ENCODE measurements at places on chromosomes 7 and 10.

DNA sequence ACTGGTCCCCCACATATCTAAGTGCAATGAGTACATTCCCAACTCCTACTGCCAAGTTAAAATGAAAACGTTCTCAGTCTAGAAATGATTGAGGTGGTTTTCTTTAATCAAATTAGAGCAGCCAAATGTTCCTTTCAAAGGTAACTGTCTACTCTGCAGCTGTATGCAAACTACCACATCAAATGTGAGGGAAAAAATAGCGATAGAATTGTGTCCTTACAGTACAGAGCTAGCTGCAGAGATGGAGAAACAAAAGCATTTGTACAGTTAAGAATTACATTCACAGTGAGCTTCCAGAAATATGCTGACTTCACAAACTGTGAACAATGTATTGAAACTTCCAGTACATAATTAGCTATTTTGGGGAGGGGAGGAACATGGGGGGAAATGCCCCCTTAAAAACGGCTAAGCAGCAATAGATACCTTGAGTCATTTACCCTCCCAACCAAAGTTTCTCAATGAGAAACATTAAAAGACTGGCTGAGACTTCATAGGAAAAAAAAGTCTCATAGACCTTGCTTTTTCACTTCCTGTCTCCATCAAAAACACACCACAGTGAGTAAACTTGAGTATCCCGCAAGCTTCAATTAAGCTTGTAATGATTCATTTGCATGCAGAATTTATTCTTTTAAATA, 22.9 kb downstream of the CDK6 start:
- no peak for DNase-seq

GRCh38 chr10:117138838-117139580, 939 bp upstream of the VAX1 start:
- DNase-seq = no peak

DNA sequence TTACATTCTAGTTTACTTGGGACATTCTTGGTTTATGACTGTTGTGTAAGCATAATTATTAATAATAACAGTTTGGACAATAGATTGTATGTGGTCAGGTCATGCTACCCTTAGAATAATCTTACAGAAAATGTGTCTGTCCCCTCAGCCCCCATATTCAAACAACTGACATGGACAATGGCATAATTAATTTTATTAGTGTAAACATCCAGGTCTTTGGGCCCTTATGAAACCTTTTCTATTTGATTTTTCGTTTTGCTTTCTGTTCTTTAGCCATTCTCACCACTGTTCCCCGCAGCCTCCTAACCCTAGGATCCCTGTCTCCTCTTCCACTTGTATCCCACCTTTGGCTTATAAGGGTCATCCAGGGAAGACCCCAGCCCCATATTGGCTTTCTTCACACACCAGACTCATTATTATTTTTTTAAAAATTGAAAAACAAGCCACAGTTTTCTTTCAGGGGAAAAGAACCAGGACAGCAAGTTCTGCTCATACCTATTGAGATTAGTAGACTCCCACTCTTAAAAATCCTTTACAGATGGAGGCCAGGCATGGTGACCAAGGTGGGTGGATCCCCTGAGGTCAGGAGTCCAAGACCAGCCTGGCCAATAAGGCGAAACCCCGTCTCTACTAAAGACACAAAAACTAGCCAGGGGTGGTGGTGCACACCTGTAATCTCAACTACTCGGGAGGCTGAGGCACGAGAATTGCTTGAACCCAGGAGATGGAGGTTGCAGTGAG, 11.5 kb downstream of the VIM start:
- no peak for DNase-seq

GRCh38 chr10:128296253-128297007, 170.2 kb upstream of the MKI67 start:
- no peak for DNase-seq

DNA sequence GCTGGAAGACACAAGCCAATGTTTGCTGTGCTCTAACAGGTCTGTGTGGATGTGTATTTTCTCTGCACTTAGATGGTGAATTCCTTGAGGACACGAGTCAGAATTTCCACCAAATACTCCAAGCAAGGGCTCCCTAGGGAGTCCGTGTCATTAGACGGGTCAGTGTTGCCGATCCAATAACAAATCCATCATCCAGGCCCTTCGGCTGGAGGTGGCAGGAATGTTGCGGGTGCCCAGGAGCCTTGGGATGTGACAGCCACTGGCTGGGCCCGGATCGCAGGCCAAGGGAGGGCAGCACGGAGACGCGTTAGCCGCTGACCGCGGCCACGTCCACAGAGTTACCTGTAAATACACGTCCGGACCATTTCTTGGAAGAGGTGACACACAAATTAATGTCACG, 186.8 kb downstream of the WDR37 start:
- DNase-seq = no peak

DNA sequence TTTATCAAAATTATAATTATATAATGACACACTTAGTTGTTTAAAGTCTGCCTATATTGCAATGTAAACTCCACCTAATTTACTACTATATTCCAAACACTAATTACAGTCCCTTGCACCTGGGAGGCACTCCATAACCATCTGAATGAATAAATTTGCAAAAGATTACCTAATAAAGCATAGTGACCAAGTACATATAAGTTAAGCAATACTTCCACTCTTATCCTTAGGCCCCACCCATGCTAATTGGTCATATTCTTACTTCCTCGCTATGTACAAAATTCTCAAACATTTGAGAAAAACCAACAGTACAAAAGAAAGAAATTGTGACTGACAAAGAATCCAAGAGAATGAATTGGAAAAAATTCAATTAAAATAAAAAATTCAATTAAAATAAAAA, 65.3 kb downstream of the ZFAND4 start:
- DNase-seq = no peak

DNA sequence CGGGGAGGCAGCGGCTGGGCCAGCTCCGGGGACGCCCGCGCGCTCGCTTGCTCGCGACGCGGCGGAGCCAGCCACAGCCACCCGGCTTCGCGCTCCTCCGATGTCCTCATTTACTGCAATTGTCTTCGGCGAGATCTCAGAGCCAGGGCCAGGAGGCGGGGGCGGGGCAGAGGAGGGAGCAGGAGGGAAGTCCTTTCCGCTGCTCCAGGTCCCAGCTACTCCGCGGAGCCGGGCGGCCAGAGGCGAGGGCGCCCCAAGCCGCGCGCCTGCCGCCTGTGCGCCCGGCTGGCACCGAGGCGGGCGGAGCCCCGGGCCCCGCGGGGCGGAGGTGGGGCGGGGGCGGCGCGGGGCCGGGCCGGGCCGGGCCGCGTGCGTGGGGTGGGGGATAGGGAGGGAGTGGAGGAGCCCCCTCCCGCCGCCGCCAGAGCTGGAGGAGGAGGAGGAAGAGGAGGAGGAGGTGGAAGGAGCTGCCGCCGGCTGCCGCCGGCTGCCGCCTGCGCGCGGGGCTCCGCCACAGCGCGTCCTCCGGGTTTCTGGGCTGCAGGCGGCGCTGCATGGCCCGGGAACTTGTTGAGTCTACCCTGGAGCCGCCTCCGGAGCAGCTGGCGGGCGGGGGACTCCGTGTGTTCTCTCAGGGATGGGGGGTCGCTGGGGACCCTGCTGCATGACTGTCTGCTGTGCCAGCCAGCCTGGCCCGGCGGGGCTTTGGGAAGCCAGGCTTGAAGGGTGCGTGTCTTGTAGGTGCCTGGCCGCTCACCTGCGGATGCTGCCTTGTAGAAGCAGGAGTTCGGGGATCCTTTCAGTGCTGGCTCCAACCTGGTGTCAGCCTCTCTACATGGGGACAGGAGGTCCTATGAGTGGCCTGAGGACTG, at the start of gene INSYN2A:
INSYN2A (minus strand) TSS at position 310 of the 872 bp plus-strand sequence. CDS start 20,196 bp downstream, outside the sequence.
- DNase-seq = peak; percentile 55

DNA sequence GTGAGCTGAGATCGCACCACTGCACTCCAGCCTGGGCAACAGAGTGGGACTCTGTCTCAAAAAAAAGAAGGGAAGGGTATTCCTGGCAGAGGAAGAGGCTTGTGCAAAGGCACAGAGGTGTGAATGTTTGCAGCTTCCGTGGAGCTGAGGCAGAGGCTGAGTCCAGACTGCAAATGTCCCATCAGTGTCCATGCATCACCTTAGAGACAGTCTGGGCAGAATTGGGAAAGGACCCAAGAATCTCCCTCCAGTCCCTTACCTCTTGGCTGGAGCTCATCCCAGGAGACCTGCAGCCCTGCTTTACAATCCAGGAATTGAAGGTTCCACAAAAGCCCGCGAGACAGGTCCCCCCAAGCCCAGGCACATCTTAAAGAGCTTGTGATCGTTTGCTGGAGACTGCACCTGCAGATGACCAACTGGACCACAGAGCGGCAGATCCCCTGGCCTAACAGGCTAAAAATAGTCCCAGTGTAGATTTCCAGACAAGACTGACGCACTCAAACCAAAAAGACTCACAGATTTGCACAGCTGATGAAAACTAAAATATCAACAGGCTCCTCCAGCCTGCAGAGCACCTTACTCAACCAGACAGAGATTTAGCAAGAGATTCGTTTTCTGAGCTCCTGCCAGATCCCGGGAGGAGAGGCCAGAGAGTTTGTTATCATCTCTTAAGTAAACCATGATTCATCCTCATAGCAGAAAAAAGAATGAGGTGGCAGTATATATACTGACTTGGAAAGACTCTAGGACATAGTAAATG, 22.9 kb upstream of the NANOS1 start:
- peak; percentile 62 for DNase-seq

- no peak for DNase-seq
These were observed 7.3 kb upstream of the FEZF1 start for GRCh38 chr7:122311734-122312450.

DNA sequence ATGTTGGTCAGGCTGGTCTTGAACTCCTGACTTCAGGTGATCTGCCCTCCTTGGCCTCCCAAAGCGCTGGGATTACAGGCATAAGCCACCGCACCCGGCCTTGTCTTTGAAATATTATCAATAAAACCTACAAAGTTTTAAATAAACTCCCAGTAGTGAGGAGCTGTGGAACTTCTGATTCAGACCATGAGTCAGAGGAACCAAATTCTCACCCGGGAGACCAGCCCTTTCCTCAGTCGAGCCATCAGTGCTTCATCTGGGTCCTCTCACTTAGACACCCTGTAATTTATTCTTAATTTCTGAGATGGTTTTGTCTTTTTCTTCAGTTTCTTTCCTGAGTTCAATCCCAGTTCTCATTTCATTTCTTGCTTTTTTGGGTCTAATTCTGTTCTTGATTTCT, 68.6 kb downstream of the DYNC2I1 start:
- peak; percentile 47 for DNase-seq

DNA sequence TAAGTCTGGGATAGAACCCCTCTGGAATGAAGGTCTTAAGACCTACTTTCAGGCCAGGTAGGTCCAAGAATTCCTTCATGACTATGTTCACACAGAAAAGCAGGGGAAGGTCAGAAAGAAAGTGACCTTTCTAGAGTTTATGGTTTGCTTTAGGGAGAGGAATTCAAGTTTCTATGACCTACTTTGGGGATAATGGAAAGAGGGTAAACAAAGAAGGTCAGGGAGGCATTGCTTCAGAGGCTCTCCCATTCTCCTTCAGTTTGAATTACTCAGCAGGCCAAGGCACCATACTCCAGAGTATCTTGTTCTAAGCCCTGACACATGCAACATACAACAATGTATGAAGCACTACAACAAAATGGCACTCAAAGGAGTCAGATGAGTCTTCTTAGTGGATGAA, 11.5 kb upstream of the MACC1 start:
- no peak for DNase-seq

DNA sequence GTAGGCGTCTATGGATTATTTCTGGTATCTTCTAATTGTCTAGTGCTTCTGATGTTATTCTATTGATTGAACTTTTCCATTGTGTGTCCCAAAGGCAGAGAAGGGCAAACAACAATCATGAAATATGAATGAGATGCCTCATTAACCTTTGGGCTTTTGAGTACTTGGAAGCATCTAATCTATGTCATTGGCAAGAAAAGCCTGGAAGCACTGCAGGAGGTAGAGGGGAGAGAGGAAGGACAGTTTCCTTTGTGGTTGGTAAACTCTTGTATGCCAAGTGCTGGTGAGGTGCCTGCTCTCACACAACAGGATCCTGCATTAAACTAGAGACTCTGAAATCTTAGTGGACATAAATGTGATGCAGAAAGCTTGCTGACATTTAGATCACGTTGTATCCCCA, 155.2 kb upstream of the TPK1 start:
- DNase-seq = no peak

DNA sequence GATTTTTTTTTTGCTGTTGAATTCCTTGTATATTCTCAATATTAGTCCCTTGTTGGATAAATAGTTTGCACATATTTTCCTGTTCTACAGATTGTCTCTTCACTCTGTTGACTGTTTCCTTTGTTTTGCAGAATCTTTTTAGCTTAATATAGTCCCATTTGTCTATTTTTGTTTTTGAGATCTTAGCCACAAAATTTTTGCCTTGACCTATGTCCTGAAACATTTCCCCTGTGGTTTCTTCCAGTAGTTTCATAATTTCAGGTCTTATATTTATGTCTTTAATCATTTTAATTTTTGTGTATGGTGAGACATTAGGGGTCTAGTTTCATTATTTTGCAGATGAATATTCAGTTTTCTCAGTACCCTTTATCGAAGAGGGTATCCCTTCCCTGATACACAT, 92.7 kb downstream of the LANCL2 start:
- DNase-seq = no peak

GRCh38 chr7:128863433-128863989, 855 bp downstream of the ATP6V1F start:
- DNase-seq = peak; percentile 88

GRCh38 chr10:29191674-29192073, 97.2 kb upstream of the LYZL1 start:
- no peak for DNase-seq

DNA sequence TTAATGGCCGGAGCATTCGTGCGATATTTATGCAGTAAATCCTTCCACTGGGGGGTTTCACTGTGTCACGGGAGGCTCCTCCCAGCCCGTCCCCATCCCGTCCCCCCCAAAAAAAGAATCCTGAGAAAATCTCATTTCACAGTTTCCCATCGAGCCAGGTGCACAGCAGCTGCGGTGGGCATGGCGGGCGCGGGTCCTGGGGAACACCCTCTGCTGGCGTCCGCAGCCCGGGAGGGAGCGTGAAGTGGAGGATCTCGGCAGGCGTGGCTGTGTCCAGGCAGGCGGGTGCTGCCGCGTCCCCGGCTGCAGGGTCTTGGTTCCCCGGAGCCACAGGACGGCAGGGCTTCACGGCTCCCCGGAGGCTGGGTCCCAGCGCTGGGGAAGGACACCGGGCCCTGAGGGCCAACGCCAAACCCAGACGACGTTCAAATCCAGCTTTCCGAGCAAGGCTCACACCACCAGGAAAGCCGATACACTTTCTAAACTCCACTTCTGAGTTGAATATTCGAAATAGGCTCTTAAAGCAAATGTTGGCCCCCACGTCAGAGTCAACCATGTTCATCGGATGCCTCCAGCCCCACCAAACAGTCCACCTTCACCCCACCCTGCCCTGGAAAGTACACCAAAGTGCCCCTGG, 55.7 kb downstream of the PDGFA start:
- no peak for DNase-seq
